ENCODE measurements at places on chromosomes 13 and 19.

DNA sequence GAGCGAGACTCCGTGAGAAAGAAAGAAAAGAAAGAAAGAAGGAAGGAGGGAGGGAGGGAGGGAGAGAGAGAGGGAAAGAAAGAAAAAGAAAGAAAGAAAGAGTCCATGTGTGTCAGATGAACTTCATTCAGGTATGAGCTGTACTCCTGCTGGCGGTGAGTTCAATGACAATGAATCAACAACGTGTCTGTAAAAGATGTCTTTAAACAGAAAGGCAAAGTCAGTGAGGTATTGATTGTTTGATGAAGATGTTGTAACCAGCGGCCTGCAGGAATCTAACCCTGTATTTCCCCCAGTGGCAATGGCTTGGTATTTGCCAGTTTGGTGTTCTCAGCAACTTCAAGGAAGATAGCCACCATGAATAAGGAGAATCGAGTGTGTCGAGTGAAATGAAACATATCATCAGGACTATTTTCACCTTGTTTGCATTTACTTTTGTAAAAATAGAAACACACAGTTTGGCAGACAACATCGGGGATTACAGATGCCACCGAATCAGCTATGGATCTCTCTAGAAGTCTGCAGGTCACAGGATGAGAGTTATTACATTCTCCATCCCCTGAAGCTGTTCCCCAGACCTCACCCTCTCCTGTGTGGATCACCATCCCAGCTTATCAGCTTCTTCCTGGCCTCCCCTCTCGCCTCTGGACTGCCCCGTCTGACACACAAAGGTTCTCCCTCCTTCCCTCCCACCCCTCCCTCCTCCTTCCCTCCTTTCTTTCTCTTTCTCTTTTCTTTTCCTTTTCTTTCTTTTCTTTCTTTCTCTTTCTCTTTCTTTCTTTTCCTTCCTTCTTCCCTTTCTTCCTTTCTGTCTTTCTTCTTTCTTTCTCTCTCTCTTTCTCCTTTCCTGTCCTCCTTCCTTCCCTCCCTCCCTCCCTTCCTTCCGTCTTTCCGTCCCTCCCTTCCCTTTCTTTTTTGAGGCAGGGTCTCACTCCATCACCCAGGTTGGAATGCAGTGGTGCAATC lies 8.2 kb upstream of the SBK3 start:
- DNase-seq: no peak

DNA sequence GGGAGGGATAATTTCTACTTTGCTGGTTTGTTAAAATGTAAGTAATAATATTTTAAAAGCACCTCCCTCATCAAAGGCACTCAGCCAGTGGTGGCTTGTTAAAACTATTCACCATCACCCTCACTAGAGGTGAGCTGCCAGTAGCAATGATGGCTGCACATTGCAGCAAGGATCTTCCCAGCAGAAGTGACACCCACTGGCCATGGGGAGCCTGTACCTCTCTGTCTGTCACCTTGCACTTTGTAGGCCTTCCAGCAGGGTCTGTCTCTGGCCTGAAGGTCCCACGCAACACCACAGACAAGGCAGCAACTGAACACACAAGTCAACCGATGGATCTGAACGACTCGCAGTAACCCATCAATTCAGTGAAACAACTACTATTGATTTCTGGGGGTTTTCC lies 47.3 kb upstream of the C13orf42 start:
- no peak for DNase-seq

GRCh38 chr13:74289861-74290773 lies 155.9 kb upstream of the KLF12 start:
- peak; percentile 91 for DNase-seq

DNA sequence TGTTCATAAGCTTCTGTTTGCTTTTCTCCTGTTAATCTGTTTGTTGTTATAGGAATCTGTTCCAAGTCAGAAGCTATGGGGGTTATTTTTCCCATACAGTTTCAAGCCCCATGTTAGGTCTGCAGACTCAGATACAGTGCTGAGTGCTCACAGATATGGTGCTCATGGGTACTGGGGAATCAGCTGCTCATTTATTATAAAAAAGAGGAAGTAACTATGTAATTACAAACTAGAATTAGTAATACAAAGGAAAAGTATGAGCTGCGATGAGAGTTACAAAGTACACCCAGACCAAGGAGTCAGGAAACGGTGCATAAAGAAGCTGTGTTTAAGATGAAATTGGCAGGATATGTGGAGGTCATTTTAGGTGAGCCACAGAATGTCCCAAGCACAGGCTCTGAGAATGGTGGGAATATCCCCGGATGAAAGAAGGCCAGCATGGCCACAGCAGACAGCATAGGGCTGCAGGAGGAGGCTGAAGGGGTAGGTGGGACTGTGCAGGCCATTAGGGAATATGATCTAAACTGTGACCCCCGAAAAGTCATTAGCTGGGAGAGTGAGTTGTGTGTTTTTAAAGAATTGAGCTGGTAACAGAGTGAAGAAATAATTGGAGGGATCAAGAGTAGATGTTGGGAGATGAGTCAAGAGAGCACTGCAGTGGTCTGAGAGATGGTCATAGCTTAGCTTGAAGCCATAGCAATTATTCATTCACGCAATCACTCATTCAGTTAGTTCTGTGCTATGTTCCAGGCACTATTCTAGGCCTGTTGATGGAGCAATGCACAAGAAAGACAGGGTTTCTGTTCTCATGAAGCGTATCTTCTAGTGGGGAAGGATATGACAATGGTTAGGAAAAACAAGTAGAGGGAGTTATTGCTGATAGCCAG lies 177.4 kb upstream of the UBL3 start:
- no peak for DNase-seq

GRCh38 chr13:30256713-30257467 lies 50.5 kb downstream of the KATNAL1 start:
- no peak for DNase-seq

- DNase-seq: no peak
Observed at GRCh38 chr19:38718747-38719543, 25.3 kb downstream of the CAPN12 start.

DNA sequence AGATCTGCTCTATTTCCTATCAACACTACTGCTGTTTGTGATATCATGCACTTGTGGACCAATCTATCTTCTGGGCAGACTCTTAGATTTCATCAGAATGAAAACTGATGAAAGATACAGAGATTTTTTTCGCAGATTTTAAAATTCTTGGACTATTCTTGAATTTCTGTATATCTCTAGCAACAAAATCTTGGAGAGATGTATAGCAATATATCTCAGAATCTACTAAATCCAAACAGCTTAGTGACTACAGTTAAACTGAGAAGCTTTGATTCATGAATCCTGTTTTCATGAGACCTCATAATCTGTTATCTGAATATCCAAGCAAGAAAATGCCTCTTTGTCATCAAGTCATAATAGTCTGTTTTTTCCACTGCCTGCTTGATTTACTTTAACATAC lies 28.0 kb upstream of the FREM2 start:
- no peak for DNase-seq

All from eye (tissue), 1 donor.